ENCODE measurements at places on chromosomes 5 and 9.
A peak's percentile ranks its signal among the peaks of the same experiment; 100 is the strongest.

DNA sequence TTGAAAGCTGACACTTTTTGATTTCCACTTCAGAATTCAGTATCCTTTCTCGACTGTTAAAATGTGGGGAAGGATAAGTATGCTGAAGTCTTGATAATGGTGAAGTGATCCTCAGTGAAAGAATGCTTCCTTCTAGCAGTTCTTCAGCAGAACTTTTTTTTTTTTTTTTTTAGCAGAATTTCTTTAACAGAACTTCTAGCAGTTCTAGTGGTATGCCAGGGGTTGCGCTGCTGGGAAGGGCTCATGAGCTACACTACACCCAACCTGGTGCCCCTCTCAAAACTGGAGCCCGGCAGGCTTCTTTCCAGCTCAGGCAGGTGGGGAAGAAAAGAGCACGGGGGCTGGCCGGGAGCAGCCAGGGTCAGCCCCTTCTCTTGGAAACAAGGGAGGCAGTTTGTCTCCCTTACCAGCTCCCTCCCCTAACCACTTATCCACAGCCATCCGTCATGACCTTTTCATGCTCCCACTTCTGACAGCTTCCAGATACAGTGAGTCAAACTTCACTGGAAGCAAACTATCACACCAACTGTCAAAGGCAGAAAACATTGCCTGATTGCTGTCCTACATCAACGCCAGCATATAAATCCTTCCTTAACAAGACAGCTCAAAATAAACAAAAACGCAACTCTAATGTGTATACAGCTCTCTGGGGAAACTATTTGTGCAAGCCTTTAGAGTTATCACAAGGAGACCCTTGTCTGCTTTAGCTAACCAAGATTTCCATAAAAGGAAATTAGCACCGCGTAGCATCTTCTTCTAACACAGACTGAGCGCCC lies 211.5 kb downstream of the GAPVD1 start:
- DNase-seq = no peak

GRCh38 chr5:95861864-95862561 lies 39.5 kb upstream of the GLRX start:
- no peak for DNase-seq

GRCh38 chr9:99660191-99660636 lies 161.5 kb upstream of the NR4A3 start:
- DNase-seq = no peak

DNA sequence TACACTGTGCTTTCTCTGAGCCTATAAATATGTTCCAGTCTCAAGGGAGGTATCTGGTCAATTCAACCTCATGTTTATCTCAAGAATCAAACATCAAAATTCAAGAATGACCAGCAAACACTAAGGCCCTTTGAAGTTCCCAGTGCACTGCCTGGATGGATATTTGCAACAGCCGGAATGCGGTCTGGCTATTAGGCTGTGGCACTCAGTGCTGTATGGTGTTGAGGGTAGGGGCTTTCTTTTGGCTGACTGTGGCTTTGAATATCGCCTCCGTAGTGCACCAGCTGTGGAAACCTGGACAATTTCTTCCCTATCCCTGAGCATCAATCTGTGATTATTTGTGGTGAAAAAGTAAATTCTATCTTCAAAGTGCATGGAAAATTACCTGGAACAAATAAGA lies 220.4 kb downstream of the BRINP1 start:
- no peak for DNase-seq

- DNase-seq = no peak
These were observed 15.4 kb downstream of the TSPAN17 start for GRCh38 chr5:176662371-176663333.

DNA sequence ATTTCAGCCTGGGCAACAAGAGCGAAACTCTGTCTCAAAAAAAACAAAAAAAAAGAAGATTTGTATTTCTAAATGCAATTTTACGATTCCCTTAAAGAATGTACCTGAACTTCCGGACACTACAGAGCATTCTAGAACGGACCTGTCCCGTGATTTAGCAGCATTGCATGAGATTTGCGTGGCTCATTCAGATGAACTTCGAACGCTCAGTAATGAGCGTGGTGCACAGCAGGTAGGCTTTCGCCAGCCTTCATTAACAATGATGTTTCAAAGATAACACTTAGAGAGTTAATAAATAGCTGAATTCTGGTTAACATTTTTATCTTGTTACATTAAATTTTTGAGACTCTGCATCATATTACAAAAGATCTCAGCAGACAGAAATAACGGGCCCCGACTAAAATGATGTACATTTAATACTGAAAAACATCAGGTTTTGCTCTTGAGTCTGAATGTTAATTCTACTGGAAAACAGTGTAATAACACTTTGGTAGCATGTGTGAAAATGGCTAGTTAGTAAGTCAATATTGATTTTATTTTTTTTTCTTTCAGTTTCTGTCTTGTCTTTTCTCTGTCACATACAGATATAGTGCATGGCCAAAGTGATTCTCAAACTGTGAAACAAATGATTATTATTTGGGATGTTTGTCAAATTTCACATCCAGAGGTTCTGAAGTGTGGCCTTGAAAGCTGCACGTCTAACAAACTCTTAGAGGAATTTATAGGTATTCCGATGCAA lies 23.3 kb downstream of the CCNH start:
- no peak for DNase-seq

DNA sequence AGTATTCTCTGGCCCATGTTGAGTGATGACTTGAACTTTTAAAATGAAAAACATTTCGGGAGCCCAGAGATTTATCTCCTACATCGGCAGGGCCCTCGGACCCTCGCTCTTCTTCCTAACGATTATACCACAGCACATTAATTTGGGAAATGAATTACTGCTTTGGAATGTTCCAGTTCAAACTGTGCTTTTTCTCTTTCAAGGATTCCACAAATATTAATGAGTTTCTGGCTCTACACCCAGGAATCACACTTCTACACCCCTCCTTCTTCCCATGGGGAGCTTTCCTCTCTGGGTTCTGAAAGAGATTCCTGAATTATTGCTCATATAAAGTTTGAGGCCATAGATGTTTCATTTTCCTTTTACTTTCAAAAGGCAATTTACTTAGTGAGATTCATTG lies 41.2 kb downstream of the NSG2 start:
- no peak for DNase-seq

DNA sequence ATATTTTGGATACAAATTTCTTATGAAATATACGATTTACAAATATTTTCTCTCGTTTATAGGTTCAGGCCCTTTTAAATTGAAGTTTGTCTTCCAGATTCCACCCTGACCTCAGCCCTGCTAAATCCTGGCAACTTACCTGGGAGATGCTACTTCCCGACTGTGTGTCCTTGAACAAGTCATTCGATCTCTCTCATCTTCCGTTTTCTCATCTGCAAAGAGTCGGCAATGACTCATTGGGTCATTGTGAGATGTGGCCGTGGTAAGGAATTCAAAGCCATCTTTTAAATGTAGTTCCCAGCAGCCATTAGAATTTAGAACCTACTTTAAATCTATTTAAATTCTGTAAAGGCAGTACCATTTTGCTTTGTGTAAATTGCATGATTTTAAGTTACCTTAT lies 72.5 kb downstream of the LHX2 start:
- DNase-seq = no peak

DNA sequence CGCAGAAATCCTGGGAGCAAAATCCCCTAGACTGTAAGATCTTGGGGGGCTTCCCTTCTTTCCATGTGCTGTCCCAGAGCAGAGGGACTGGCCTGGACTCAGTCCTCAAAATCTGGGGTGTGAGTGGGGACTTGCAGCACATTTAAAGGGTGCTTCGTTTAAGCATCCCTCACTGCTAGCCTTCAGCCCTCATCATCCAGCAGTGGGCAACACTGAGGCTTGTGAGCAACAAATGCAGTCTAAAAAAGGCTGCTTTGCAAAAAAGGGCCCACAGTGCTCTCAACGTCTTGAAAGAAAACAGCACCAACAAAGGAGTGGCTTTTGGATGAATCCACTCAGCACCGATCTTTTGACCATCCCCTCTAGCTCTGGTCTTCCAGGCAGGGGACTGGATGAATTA lies 128.3 kb upstream of the TBC1D2 start:
- no peak for DNase-seq

DNA sequence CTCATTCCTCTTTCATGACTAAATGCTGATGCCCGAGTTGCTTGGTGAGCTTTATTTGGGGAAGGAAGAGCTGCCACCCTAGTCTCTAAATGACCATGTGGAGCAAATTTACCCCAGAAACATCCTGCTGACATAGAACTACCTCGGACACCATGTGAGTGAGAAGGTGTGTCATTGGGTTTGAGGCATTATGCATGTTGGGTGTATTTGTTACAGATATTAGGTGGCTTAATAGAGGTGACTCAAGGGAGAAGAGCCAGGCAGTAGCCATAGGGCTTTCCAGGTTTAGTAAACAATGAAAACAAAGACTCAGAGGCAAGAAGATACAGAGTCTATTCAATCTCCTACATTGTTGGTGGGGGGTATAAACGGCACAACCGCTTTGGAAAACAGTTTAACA lies 581.5 kb downstream of the CCDC171 start:
- no peak for DNase-seq

- no peak for DNase-seq
These were observed 68.2 kb downstream of the NR2F1-AS1 start for GRCh38 chr5:93512799-93513198.

GRCh38 chr5:176654856-176655255 lies 7.6 kb downstream of the TSPAN17 start:
- no peak for DNase-seq

DNA sequence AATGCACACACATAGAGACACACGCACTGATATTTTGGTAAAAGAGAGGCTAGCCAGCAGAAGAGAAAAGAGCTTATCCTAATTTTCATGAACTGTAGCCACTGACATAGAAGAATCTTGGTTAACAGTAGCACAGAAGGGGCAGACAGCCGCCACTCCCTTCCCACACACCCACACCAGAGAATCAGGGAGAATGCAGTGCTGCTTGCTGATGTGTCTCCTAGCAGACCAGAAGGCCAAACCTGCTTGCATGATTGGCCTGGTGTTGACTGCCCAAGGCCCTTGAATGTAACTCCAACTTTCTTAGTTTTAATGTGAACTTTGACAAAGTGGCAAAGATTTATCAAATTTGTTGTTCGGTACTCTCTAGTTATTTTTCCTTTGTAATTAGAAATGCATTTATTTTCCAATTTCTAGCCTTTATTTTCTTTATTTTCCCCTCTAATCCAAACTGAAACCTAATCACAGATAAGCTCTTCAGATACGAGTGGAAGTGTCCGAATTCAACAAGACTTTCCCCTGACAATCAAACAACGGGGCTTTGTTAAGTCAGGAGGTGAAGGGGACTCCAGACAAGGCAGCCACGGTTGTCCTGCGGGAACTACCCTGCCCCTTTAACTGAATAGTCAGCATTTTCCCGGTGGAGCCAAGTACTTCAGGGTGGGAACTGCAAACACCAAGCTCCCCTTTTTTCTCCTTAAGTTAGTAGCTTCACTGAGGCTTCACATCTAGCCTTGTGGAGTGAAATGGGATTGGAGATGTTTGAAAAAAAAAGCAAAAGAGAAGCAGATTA lies 81.9 kb upstream of the CTSL start:
- no peak for DNase-seq

DNA sequence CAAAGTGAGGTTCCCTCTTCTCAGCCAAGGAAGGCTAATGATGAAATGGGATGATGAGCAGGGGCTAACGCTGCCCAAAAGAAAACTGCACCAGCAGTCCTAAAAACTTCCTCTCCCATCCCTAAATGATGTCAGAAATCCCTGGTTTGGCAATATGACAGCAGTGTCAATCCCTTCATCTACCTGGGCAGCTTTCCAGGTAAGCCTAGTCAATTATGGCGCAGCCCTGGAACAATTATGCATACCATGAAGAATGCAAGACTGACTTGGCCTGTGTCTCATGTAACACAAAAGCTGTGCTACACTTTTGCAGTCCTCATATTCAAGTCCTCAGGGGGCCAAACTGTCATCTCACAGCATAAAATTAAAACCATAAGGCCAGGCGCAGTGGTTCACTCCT lies 7.0 kb downstream of the DMGDH start:
- no peak for DNase-seq

DNA sequence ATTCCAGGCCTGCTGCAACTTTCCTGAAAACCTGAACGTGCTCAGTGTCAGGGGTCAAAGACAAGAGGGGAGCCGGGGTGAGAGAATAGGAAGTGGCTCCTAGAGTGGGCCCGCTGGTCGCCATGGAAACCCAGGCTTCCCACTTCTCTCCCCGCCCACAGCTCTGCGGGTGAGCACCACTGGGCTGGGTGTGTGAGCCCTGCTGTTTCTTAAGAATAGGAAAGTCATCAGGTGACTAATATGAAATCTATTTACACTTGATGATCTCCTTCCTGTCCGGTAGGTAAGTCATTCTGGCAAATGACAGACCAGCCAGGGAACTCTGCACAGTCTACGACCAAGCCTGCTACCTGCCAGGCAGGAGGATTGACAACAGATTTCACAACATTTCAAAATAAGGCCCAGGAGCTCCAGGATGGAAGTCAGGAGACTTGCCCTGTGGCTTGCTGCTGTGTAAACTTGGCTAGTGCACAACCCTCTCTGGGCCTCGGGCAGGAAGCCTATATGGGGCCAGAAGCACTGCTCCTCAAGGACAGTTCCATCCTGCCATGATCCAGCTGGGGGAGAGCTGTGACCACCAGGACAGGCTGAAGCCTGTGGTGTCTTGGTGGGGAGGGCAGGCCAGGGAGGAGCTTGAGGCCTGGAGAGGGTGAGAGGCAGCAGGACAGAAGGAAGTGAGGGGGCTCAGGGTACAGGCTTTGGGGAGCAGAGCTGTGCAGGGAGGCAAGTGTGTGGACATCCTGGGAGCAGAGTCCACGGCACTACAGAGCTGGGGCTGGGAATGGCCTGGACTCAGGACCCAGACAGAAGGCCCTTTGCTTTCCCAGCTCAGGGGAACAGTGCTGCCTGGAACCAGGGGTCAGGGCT lies 60.6 kb downstream of the SHB start:
- DNase-seq = no peak

- no peak for DNase-seq
These were observed 96.9 kb downstream of the OLFM1 start for GRCh38 chr9:135184181-135185053.

GRCh38 chr5:59380350-59380951 lies 513.1 kb downstream of the PDE4D start:
- peak; percentile 61 for DNase-seq

- no peak for DNase-seq
These were observed 1644.7 kb upstream of the C9orf72 start for GRCh38 chr9:29217966-29218365.

GRCh38 chr5:1497795-1498622 lies 25.8 kb downstream of the LPCAT1 start:
- no peak for DNase-seq

DNA sequence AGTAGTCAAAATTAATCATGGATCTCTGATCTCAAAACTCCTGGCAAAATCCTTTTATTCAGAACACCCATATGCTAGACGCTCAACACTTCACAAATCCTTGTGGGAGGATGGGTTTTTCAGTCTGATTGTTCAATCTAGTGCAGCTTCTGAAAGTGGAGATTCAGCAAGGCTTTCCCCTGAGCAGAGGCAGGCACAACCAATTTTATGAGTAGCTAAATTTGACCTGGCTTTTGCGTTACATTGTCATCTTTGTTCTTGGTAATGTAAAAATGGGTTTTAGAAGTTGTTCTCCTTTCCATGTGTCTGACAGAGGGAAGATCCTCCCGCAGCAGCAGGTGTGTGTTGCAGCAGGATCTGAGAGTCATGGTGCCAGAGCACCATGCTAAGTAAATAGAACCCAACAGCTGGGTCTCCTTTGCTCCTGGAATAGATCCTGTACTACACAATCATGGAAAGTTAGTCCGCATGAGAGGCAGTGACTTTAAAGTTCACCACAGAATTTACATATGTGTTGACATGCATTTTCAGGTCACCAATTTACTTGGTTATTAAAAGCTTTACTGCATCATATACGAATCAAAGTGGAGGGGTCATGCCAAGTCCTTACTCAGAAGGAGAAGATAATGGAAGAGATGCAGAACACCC lies 70.1 kb upstream of the MEF2C start:
- peak; percentile 20 for DNase-seq

GRCh38 chr9:113471566-113471965 lies 8.0 kb downstream of the RGS3 start:
- DNase-seq = no peak
